ENCODE measurements at places on chromosomes 16 and 17.

- no peak for DNase-seq
Observed at GRCh38 chr16:56198006-56198754, 6.9 kb downstream of the GNAO1 start.

DNA sequence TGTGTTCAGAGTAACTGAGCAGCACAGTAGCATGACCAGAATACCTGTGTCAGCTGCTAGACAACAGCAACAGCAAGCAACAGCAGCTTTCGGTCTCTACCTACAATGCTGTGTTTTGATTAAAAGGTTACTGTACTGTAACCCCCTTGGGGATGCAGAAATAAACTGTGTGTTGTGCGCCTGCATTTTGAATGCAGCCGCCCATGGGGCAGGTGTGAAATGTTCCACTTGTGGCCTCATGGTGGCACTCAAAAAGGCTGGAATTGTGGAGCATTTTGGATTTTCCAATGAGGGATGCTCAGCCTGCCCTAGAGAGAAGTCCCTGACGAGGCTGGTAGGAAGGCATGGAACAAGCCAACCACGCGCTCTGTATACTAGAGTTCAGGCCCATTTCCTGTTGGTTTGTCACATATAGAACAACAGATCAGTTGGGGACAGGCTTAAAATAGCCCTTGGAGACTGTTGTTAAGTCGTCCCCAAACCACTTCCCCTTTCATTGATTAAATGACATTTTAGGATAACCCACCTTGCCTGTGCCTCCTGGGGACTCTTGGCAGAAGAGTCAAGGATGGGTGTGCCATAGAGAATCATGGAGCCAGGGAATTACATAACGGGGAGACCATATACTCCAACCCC is 27.1 kb downstream of the SCPEP1 start:
- DNase-seq = no peak

DNA sequence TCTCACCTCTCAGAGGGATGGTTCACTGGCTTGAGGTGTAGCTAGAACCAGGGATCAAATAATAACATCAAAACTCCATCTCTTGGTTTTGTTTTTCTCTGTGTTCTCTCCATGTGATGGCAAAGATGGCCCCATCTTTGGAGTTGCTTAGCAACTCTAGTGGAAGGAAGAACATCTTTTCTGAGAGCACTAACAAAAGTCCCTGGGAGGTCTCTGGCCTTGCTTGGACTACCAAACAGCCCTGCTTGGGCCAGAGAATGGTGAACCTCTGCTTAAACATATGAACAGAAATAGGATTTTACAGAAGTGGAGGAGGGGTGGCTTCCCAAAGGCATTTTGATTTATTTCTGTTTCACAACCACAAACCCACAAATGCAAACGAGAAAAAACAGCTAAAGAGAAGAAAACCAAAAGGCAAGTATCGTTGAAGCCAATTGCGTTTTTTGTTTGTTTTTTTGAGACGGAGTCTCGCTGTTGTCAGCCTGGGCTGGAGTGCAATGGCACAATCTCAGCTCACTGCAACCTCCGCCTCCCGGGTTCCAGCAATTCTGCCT is 13.2 kb downstream of the GABARAPL2 start:
- DNase-seq = no peak

GRCh38 chr17:4500191-4500571 is 1.5 kb downstream of the SPNS2 start:
- DNase-seq = no peak

- no peak for DNase-seq
Observed at GRCh38 chr16:86722970-86723369, 144.6 kb downstream of the FOXL1 start.

DNA sequence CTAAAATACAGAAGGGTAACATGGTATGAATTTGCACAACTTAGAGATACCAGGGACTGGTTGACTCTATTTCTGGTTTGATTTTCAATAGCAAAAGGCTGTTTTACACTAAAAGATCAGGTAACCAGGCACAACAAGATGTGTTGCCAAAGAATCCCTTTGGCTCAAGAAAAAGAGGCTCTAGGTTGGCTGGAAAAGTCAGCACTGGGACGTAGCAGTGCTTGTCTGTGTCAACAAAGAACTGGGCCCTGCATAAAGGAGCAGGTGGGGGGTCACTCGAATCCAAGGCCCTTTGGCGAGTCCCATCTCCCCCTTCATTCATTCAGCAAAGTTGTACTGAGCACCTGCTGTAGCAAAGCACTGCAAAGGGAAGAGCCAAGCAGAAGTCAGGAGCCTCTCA is 18.4 kb downstream of the SDR42E1 start:
- DNase-seq = no peak

DNA sequence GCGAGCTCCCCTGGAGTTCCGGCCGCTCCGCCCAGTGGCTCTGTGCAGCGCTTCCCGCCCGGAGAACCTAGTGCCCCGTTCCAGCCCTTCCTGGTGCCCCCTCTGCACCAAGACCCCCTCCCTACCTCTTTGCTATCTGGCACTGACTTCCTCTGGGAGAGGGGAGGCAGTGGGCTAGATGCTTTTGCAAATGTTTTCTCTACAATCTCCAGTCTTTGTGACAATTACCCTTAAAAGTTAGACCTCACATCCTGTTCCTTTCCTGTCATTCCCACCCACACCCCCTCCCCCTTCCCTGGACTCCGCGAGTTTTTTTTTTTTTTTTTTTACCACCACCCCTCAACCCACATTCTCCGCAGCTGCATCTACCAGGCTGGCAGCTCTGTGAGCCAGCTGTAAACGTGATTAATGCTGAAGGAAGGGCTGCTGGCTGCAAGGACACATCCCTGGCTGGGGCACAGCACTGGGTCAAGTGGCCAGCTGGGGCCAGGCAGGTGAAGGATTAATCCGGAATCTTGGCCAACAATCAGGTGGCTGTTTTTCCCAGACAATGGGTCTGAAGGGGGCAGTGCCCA is 101.5 kb downstream of the MGAT5B start:
- no peak for DNase-seq

DNA sequence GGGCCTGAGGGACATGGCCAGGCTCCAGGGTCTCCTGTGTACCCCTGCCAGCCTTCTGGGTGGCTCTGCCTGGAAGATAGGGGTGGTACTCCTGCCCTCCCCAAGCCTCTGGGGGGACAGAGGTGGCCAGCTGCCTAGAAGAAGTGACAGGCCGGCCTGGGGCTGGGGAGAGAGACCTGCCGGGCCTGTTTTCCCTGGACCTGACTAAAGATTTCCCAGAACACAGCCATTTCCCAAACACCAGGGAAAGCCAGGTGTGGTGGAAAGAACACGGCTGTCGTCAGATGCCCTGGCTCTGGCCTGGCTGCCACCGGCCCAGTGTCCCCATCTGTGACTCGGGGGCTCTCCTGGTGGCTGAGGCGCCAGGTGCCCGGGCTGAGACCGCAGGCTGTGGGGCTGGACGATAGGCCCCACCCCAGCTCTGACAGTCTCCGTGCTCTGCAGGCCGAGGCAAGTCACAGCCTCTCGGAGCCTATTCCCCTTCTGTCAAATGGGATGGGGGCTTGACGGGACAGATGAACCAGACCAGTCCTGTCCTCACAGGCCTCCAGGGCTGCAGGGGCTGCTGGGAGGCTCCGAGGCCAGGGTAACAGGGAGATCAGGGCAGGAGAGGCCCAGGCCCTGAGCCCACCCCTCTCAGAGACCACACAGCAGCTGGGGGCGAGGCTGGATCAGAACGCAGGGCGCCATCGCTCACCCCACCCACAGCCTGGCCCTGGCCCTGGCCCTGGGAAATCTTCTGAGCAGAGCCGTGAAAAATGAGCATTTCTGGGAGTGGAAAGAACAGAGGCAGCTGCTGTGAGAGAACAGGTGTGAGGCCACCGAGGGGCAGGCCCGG is 33.1 kb downstream of the CTU2 start:
- DNase-seq = no peak

- no peak for DNase-seq
Observed at GRCh38 chr16:13305019-13305755, 403.8 kb downstream of the SHISA9 start.

- DNase-seq = no peak
Observed at GRCh38 chr17:5508810-5509209, 22.4 kb downstream of the MIS12 start.
